Hematopoietic multipotent progenitor cell treated with erythropoietin and hydrocortisone succinate and interleukin-3 and kit ligand, for 6 days (in vitro differentiated cells): ENCODE measurements at places on chromosomes 2 and 18.

DNA sequence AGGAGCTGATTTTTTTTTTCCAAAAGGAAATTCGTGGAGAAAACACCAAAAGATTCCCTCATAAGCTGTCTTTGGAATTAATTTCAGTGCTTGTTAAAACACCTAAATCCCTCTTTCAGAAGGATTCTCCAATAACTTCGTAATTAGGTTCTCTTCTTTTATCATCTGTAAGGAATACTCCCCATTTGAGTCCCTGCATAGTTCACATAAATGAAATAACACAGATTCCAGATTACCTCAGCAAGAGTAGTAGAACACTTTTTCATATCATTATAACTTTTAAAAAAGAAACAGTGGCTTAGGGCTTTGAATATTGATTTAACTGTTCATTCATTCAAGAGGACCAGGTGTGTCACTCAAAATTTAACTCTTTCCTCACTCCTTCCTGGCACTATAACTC is 55.5 kb downstream of the ARHGAP28 start:
- DNase-seq = no peak

GRCh38 chr2:36329746-36330472 is 25.7 kb upstream of the CRIM1 start:
- no peak for DNase-seq

- no peak for DNase-seq
Observed at GRCh38 chr2:201572846-201573508, 70.3 kb downstream of the TMEM237 start.

DNA sequence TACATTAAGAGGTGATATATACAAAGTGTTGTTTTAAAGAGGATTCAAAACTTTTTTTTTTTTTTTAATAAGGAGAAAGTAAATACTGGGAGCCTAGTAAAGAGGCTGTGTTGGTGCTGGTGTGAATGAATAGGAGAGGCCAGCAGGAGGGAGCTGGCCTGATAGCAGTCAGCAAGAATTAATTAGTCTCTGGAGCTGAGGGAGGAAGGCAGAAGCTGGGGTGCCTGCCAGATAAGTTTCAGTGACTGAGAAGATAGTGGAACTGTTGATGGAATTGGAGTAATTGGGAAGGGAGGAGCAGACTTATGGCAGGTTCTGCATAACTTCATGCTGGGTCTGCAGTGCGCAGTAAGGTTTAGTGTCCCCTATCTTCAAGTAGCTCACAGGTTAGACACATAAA is 36.2 kb upstream of the SNORC start:
- DNase-seq = peak; percentile 13

GRCh38 chr2:207825978-207826377 is 56.3 kb upstream of the FZD5 start:
- DNase-seq = no peak

GRCh38 chr18:36326771-36327170 is 29.3 kb downstream of the FHOD3 start:
- DNase-seq = no peak

GRCh38 chr2:85777441-85777861 is 23.7 kb downstream of the ATOH8 start:
- no peak for DNase-seq

DNA sequence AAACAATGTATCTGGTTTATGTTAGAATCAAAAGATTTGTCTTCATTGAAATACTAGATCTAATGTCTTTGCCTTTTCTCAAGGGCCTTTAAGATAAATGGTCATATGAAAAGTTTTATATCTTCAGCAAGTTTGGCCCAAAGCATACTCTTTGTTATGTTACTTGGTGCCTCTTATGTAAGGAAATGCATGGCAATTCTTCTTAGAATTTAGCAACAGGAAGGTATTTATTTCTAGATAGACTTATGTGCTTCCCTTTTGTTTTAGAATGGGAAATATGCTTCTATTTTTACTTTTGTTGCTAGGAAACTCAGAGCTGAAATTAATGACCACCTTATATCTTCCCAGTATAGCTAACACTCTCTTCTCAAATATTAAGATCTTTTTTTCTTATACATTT is 117.4 kb upstream of the DLX2 start:
- DNase-seq = peak; percentile 43

- peak; percentile 11 for DNase-seq
Observed at GRCh38 chr2:74982577-74982976, 24.1 kb downstream of the POLE4 start.

DNA sequence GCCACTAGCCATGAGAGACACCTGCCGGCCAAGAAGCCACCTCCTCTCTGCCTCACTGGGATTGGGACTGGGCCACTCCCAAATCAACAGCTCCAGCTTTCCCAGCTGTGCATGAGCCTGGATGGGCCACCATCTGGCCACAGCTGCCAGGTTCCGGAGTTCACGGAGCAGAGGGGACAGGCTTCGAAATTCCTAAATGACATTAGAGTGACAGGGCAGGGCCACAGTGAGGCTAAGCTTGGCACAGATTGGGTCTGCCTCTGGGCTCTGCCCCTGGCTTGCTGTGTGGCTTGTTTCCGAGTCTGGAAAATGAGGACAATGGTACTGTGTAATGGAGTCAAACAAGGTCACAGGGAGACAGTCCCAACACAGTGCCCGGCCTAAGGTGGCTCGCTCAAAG is 6.5 kb downstream of the DIPK1C start:
- DNase-seq = no peak

GRCh38 chr18:54918060-54918459 is 41.2 kb downstream of the CCDC68 start:
- DNase-seq = no peak

DNA sequence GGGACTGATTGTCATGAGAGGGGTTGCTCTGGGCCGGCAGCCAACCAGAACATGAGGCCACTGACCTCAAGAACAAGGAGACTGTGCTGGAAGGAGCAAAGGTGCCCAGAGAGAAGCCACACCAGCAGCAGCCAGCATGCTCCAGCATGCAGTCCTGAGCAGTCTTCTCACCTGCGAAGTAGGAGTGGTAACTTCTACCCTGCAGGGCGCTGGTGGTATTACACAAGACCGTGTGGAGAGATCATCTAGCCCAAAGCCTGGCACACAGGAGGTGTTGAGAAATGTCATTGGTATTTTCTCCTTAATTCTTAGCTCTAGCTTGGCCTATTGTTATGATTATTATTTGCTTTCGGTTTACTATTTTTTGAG is 132.7 kb downstream of the TSN start:
- DNase-seq = peak; percentile 40

GRCh38 chr2:172387361-172387760 is 40.0 kb upstream of the ITGA6 start:
- no peak for DNase-seq
